Eye (tissue), 1 donor: ENCODE measurements at places on chromosomes 3 and 15.

- no peak for DNase-seq
Observed at GRCh38 chr3:124762661-124763011, 32.4 kb downstream of the UMPS start.

GRCh38 chr15:68271854-68272471 is 5.6 kb upstream of the FEM1B start:
- DNase-seq: peak; percentile 62

- no peak for DNase-seq
Observed at GRCh38 chr3:71010726-71011455, 572.6 kb downstream of the FOXP1 start.

- DNase-seq: no peak
Observed at GRCh38 chr15:91824256-91824655, 29.3 kb upstream of the SLCO3A1 start.

GRCh38 chr15:70447521-70447920 is 315.8 kb downstream of the UACA start:
- peak; percentile 58 for DNase-seq

- peak; percentile 62 for DNase-seq
Observed at GRCh38 chr15:25863111-25863967, at the start of gene ATP10A. Gene ATP10A, minus strand, starts transcription at chr15:25863327. Its CDS starts 231 bp downstream, at chr15:25863096.

- no peak for DNase-seq
Observed at GRCh38 chr3:13564751-13565560, 16.0 kb downstream of the FBLN2 start.

DNA sequence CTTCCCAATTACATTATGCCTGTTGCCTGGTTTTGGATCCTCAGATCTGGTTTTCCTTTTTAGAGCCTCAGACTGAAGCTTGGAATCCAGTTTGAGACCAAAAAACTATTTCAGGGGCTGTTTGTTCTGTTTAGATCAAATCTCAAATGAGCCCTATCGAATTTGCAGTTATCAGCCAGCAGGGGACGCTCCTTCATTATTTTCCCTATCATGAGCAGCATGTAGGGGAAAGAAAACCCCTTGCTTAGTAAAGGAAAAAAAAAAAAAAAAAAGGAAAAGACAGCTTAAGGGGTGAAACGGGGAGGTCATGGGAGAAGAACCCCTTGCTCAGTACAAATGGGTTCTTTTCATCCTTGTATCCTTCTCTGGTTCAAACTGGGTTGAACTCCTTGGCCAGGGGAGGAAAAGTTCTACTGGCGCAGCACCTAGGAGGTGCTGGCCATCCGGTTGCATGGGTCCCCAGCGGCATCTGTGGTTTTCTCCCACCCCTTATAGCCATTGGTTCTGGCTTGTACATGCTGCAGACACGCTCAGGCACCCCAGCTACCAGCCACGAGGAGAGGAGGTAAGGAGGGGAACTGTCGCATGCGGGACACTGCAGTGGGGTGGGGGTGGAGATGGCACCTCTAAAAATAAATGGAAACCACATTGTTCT is 1375.1 kb upstream of the ALCAM start:
- DNase-seq: no peak
